ENCODE measurements at places on chromosomes 3 and 15. TPM values are rescaled to one million over a fixed set of nuclear protein-coding genes. Genes with fewer than 3 reads are reported as not detected.

The CPLX3 gene
- polyA plus RNA-seq = not detected

The GOLGA6B gene
- not detected for polyA plus RNA-seq

The CATSPER2 gene
- polyA plus RNA-seq = 1.5 TPM

The HTR3E gene
- polyA plus RNA-seq = not detected

The DNAJA4 gene
- polyA plus RNA-seq = 9.9 TPM

The PDCD6IP gene
- polyA plus RNA-seq = 79.7 TPM

The GOLGA8G gene
- not detected for polyA plus RNA-seq

The CCR8 gene
- 33.6 TPM for polyA plus RNA-seq

The DYNLT2B gene
- polyA plus RNA-seq = 16.6 TPM

The NAA80 gene
- 15.1 TPM for polyA plus RNA-seq

The ZBED2 gene
- polyA plus RNA-seq = 0.15 TPM

The CSPG4 gene
- not detected for polyA plus RNA-seq

The SV2B gene
- 0.06 TPM for polyA plus RNA-seq

The KBTBD12 gene
- polyA plus RNA-seq = not detected

The TMEM108 gene
- polyA plus RNA-seq = 0.11 TPM

The GOLGA8O gene
- not detected for polyA plus RNA-seq

The FAM3D gene
- polyA plus RNA-seq = not detected

The NANOGP8 gene
- polyA plus RNA-seq = not detected

The ZNF619 gene
- polyA plus RNA-seq = 3.0 TPM
